GM04503 (cell line): ENCODE measurements at places on chromosomes 6 and 20.

- no peak for DNase-seq
Observed at GRCh38 chr6:83218646-83219045, 25.5 kb downstream of the RWDD2A start.

- peak; percentile 16 for DNase-seq
Observed at GRCh38 chr6:327538-328116, 35.3 kb downstream of the DUSP22 start.

- DNase-seq, result no peak
Observed at GRCh38 chr6:160996131-160996601, 4.6 kb downstream of the MAP3K4 start.

DNA sequence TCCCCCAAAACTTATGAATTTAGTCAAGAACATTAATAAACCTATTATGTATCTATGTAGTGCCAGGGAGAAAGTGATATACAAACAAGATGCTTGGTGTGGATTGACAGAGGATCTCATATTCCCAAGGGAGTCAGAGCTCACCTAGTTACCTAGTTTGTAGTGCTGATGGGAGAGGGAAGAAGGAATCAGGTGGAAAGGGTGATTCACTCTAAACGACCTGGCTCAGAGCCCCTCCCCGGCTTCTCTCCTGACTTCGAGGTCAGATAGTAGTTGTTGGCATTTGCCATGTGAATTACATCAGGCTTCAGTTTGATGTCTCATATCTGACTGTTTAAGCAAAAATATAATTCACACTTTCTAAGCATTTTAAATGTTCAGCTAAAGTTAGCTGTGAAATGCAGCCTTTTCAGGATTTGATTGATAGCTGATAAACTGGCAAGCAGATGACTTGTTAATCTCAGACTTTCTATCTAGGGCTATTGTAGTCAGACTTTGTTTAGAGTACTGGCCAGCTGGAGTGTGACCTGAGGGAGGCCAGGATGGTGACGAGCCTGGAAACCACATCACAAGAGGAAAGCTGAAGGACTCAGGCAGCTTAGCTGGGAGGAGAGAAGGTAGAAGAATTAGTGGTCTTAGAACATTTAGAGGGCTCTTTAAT is 123.7 kb downstream of the AKAP7 start:
- DNase-seq, result no peak

- DNase-seq, result no peak
Observed at GRCh38 chr6:159832946-159833345, 32.9 kb downstream of the PNLDC1 start.

DNA sequence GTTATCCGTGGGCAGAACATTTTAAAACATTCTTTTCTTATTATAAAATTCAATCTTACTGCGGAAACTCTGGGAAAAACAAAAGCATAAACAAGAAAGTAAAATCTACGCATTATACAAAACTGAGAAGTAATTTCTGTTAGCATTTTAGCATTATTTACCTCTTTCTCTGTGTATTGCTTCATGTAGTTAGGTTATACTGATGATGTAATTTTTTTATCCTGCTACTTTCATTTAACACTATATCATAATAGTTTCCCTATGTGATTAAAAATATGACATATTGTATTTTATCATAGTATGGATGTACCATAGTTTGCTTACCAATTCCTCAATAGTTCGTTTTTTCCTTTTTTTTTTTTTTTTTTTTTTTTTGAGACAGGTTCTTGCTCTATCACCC is 4.2 kb upstream of the GCNT2 start:
- DNase-seq, result no peak

GRCh38 chr6:168189200-168190013 is 110.4 kb upstream of the FRMD1 start:
- no peak for DNase-seq

GRCh38 chr6:110265273-110265672 is 85.0 kb downstream of the CDC40 start:
- DNase-seq, result no peak

- DNase-seq, result no peak
Observed at GRCh38 chr20:19555726-19556125, 202.3 kb upstream of the RIN2 start.

DNA sequence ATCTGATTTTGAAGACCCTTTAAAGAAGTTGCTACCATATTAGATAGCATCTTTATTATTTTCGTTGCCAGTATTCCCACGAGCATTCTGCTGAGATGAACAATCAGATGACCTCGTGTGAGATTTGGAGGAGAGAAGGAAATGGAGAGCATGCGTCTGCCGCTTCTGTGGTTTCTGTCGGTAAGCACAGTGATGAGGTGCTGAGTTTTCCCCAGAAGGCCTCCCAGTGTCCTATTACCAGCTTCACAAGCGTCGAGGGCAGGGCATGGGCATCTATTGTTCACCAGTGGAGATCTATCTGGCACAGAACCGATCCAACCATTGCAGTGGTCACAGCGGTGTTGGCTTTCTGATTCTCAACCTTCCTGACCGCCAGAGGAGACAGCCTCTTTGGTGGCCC is 29.4 kb downstream of the TRAF3IP2 start:
- DNase-seq, result no peak

- no peak for DNase-seq
Observed at GRCh38 chr20:22379472-22379871, 204.9 kb downstream of the FOXA2 start.

DNA sequence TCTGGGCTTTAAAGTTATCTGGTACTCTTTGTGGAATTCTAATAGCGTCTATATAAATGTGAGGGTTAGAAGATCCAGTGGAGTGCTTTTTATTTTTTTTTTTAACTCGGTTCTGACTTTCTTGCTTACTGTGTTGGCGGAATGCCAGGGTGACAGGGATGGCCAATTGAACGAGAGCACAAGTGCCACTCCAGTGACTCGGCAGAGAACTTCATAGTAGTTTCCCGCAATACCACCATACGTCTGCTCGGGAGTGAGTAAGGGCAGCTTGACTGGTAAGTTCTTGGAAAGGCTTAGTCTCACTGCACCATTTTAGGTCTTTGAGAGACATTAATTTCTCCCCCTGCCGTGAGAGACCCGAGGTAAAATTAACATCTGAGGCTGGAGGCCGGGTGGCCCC is 49.4 kb upstream of the TULP1 start:
- no peak for DNase-seq

DNA sequence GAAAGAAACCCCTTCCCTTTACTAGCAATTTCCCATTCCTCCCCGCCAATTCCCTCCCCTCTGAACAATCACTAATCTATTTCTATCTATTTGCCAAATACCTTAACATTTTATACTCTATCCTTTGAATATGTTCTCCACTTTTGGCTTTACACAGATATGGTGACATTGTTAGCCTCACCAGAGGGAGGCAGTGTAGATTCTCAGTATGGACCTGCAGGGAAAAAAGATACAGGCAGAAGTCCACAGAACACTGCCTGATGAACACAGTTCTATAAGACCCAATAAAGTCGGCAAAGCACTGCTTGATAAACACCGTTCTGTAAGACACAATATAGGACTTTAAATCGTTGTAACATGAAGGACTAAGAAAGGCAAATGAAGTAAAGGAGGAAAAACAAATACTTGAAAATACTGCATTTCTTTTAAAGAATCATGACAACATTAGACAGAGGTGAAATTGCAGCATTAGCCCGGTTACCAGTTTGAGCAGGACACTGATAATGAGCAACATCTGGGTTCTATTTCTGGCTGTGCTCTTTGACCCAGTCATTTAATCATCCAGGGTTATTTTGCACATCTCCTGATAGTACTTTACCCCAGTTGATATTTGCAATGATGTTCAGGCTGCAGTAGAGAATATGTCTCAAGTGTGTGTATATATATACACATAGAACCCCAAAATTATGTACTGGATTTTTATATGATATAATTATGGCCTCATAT is 296.8 kb downstream of the UTRN start:
- no peak for DNase-seq

DNA sequence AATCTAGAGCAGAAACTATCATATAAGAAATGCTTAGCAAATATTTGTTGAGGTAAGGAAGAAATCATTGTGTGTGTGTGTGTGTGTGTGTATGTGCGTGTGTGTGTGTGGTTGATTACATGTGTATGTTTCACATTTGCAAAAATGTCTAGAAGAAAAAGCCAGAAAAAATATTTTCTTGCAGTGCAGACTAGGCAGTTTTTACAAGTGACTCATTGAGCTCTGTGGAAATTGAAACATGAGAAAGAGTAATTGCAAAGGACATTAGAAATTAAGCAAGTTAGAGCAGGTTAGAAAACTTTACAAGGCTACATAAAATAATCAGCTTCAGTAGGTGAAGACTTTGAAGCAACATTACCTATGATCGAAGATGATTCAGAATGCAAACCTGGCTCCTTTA is 669.0 kb upstream of the EYS start:
- DNase-seq, result no peak

- DNase-seq, result no peak
Observed at GRCh38 chr6:1770968-1771723, 161.4 kb downstream of the FOXC1 start.

DNA sequence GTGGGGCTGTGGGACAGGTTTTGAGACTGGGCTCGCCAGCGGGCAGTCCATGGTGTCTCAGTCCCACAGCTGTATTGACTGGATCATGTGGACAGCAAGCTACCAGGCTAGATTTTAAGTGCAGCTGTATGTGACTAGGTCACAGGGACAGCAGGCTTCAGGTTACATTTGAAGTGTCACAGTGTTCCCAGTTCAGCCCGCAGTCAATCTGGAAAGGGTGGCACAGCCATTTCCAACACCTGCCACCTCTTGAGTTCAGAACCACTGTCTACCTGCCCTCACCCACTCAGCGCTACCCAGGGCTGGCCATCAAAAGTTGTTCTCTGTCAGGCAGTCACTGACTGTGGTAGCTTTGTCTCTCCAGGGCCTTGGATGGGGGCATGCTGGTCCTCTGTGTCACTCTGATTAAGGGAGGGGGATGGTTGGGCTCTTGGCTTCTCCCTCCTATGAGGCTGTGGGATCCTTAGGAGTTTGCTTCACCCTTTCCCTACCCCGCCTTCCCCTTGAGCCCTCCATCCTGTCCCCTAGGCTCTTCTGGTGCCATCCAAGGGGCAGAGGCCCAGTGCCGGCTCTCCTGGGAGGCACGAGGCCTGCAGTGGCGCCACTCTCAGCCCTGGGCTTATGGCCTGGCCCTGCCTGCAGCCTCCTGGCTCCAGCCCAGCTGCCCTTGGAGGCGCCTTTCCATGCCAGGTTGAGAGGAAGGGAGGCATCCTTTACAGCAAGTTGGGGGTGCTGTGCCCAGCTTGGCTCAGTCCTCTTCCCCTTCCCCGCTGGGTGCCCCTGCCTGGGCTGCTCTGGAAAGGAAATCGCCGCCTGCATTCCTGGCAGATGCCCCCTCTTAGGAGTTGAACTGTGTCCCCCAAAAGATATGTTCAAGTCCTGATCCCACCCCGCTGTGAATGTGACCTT is 44.9 kb downstream of the PNLDC1 start:
- DNase-seq, result no peak

GRCh38 chr6:168520233-168520632 is 79.2 kb downstream of the SMOC2 start:
- no peak for DNase-seq

GRCh38 chr6:150435832-150436231 is 67.0 kb downstream of the IYD start:
- DNase-seq, result no peak

- no peak for DNase-seq
Observed at GRCh38 chr6:7909323-7910276, 988 bp downstream of the TXNDC5 start.

DNA sequence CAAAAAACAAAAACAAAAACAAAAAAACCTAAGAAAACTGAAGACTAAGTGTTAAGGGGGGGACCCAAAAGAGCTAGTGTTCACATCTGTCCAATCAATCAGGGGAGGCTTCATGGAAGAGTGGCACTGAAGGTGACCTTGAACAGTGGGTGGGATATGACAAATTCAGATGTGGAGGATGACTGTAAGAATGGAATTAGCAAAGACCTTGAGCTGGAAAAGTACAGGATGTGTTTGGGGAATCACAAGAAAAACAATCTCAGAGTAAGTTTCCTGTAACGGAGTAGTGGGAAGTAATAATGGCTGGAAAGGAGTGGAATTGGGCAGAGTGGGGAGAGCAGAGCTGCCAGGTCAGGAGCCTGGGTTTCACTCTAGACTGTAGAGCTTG is 2.9 kb upstream of the IER3 start:
- DNase-seq, result no peak

GRCh38 chr6:67802771-67803170 is 832.3 kb upstream of the ADGRB3 start:
- no peak for DNase-seq

DNA sequence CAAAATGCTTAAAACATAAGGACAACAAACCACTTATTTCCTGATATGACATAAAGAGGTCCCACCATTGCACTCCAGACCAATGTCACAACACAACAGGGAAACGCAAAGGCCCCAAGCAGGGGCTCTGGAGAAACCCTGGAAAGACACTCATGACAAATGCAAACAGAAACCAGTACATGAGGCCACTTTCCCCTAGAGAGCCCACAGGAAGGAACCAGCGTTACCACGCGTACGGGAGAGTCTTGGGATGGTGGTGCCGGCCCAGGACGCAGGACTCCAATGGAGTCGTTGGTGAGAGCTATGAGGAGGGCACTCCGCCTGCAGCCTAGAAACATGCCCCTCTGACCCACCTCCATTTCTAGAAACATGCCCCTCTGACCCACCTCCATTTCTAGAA is 20.2 kb downstream of the GMEB2 start:
- DNase-seq, result no peak
